Tongue (tissue), 3 donors: ENCODE measurements at places on chromosomes 7 and 10. TPM values are rescaled to one million over a fixed set of nuclear protein-coding genes. Genes with fewer than 3 reads are reported as not detected.

FAM25A gene
- 25.8 TPM for total RNA-seq

RAB19 gene
- not detected for total RNA-seq

CCDC136 gene
- total RNA-seq, result 16.4 TPM

AIFM2 gene
- total RNA-seq, result 2.4 TPM

GPRIN2 gene
- total RNA-seq, result 1.3 TPM

MAP3K8 gene
- 10.8 TPM for total RNA-seq

NEBL gene
- 26.2 TPM for total RNA-seq

FOXI2 gene
- total RNA-seq, result not detected

HSPB1 gene
- 326 TPM for total RNA-seq

PLPP4 gene
- not detected for total RNA-seq

ABCB1 gene
- total RNA-seq, result 2.4 TPM

PTEN gene
- total RNA-seq, result 194 TPM

PIK3AP1 gene
- total RNA-seq, result 9.8 TPM
